GM18507 (cell line): ENCODE measurements at places on chromosomes 16 and 17.
A peak's percentile ranks its signal among the peaks of the same experiment; 100 is the strongest.

DNA sequence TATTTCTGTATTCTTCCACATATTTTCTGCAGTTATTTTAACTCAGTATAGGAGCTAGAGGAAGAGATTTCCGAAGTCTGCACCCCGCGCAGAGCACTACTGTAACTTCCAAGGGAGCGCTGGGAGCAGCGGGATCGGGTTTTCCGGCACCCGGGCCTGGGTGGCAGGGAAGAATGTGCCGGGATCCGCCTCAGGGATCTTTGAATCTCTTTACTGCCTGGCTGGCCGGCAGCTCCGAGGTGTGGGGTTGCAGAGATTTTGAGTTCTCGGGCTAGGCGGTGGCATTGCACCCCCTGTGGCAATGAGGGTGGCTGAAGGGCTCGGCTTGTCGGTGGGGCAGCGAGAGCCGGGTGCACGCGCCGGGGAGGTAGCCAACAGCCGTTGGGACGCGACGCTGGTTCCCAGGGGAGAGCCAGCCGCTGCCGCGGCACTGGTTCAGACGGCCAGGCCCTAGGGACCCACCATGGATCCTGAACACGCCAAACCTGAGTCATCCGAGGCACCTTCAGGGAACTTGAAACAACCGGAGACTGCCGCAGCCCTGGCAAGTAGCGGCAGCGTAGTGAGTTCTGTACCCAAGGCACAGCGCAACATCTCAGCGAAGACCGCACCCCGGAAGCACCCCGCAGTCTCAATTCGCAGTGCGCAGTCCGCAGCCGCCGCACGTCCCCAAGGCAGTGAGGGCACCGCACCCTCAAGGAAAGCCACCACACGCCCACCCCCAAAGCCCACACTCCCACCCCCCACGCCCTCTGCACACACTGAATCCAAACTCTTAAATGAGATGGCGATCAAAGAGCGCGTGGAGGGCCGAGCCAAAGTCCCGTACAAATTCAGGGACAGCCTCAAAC is at the start of gene CMTM1:
Gene CMTM1, plus strand, starts transcription at position 389 of the 851 bp plus-strand sequence. Its CDS starts 75 bp downstream, at position 464.
- no peak for DNase-seq

DNA sequence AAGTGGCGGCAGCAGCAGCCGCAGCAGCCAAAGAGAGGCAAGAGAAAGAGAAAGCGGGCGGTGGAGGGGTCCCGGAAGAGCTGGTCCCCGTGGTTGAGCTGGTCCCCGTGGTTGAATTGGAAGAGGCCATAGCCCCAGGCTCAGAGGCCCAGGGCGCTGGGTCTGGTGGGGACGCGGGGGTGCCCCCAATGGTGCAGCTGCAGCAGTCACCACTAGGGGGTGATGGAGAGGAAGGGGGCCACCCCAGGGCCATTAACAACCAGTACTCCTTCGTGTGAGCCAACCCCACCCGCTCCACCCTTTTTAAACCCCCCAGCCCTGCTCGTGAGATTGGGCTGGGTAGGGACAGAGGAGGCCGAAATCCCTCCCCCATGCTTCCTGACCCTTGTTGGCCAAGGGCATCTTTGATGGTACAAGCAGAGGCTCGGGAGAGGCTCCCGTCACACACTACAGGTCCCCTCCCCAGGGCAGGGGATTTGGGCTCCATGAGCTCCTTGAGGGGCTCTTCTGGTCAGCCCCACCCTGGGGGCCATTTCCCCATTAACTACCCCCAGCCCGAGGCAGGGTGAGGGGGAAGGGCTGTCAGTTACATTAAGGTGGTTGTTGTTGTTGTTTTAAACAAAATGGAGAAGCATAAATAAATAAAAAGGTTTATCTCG is 4.6 kb upstream of the ATP2A1 start:
- DNase-seq, result peak; percentile 64

GRCh38 chr16:30946671-30947540 is 2.0 kb upstream of the ORAI3 start:
- DNase-seq, result no peak

- DNase-seq, result no peak
These were observed 26.4 kb upstream of the ARL4D start for GRCh38 chr17:43372273-43372911.

DNA sequence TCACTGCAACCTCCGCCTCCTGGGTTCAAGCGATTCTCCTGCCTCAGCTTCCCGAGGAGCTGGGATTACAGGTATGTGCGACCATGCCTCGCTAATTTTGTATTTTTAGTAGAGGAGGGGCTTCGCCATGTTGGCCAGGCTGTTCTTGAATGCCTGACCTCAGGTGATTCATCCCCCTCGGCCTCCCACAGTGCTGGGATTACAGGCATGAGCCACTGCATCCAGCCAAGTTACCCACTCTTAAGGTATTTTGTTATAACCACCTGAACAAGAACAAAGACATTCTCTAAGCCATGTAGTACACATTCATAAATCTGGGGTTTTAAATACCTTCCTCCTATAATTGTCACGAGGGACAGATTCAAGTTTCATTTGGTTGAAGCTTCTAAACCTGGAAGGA is 12.3 kb upstream of the TMEM170A start:
- no peak for DNase-seq

GRCh38 chr17:57481910-57482391 is 225.6 kb downstream of the MSI2 start:
- DNase-seq, result no peak

DNA sequence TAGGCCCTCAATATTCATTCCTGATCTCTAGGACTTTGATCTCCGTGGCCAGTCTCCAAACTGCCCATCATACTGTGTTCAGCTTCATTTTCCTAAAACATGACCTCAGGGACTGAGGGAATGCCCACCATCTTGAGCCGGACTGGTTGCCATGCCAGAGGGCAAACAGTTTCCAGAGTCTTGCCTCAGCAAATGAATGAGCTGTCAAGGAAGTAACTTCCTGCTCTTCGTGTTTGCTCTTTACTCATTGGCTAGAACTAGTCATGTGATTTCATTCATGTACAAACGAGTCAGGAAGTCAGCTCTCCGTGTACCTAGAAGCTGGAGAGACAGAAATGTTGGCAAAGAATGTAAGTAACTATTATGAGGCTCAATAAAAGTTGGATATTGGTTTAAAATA is 50.2 kb downstream of the ANKFN1 start:
- no peak for DNase-seq

GRCh38 chr17:37079065-37079708 is 130.4 kb downstream of the AATF start:
- no peak for DNase-seq

DNA sequence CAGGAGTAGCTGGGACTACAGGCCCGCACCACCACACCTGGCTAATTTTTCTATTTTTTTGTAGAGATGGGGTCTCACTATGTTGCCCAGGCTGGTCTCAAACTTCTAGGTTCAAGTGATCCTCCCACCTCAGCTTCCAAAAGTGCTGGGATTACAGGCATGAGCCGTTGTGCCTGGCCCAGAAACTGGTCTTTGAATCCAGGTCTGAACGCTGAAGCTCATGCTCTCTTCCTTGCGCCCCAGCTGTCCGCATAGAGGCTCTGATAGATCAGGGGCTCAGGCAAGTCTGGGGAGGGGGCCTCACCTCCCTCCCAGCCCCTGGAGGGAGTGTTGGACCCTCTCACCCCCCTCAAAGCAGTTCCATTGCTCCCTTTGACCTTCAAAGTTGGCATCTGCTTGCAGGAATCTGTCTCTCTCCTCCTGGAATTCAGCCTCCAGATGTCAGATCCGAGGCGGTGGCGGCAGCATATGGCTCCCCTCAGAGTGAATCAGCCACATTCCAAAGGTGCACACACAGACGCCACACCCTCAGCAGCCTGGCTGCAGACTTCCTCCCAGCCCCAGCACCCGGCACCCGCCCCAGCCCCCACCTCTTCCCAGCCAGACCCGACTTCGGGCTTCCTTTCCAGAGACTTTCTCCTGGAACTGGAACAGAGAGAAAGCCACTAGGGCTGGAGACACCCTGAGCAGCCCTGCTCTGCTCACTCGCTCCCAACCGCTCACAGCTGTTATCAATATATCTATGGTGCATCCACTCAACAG is 16.9 kb upstream of the GLIS2 start:
- no peak for DNase-seq

DNA sequence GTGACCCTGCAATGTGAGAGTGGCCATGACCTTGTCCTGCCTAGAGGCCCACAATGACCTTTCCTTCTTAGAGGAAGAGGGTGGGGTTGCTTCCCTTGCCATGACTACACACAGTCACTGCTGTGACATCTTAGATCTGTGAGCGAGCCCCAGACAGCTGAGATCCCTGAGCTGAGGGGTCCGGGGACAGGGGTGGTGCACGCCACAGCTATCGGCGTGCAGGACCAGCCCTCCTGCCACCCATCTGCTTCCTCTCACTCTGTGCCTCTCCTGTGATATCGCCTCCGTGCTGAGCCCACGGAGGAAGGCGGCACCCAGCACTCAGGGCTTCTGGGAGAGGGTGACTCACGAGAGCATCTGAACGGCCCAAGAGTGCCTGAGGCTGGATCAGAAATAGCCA is 35.2 kb downstream of the KIAA0513 start:
- no peak for DNase-seq

GRCh38 chr16:67399218-67399733 is 6.0 kb upstream of the TPPP3 start:
- peak; percentile 58 for DNase-seq

DNA sequence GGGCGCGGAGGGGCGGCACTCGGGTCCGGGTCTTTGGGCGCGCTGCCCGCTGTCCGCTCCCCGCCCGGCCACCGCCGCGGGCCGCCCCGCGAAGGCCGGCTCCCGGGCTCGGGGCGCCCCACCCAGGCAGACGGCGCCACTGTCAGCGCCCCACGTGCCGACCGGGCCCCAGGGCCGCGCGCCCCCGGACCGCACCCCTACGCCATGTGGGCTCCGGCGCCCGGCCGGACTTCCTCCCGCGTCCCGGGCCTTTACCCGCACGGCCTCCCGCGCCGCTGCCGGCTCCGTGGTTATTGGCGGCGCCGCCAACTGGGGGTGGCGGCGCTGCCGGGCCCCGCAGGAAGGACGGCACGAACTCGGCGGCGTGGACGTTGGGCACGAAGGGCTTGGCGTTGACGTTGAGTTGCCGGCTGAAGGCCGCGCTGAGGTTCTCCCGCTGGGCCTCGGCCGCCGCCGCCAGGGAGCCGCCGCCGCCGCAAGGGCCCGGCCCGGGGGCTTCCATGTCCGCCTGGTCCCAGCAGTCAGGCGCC is 577 bp downstream of the GSPT1 start:
- DNase-seq, result no peak

- DNase-seq, result no peak
These were observed 33.9 kb downstream of the NOS2 start for GRCh38 chr17:27766438-27766837.

DNA sequence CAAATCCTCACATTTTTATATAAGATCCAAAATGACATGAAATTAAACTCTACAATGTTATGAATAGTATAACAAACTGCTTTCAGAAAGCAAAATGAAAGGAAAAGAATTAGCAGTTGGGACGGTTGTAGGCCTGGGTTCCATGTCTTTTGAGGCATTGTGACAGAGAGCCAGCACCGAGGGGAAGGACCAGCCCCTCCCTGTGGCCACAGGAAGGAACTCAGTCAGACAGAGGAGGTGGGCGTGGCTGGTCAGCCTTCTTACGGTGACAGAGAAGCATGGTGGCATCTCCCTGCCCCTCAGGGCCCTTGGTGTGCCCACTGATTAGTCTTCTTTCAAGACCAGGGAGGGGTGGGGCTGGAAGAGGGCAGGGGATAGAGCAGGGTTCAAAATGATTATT is 5.7 kb downstream of the ZNF319 start:
- no peak for DNase-seq

GRCh38 chr17:57920916-57921703 is 34.1 kb downstream of the CUEDC1 start:
- DNase-seq, result no peak

- DNase-seq, result no peak
These were observed 19.1 kb downstream of the PDP2 start for GRCh38 chr16:66899310-66899944.

DNA sequence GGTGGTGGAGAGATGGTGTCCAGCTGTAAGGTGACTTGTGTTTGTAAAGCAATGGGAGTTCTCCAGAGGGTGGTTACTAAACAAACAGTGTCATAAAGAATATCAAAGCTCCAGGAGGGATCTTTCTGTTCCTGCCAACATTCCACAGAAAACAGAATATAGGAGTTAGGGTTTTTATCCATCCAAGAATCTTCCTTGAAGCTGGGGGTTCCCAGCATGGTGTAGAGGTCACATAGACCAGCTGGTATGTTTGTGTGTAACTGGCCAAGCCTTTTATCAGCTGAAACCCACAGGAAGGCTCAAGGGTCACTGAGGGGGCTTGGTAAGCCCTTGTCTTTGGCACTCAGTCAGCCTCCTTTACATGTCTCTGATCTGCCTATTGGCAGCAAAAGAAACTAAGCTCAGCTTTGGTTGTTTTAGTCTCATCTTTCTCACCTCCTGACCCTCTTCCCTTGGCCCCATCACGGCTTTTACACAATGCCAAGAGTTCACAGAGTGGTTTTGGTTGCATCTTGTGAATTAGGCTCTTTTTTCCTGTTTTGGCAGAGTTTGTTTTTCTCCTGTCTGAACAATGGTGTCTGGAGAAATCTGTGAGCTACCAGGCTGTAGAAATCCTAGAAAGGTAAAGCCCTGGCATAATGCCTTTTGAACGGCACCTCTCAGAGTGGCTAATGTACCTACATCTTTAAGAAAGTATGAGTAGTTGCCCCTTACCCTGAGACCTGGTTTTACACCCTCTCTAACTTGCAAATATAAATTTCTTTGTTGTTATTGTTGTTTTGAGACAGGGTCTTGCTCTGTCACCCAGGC is 4.6 kb downstream of the CNTD1 start:
- DNase-seq, result no peak

DNA sequence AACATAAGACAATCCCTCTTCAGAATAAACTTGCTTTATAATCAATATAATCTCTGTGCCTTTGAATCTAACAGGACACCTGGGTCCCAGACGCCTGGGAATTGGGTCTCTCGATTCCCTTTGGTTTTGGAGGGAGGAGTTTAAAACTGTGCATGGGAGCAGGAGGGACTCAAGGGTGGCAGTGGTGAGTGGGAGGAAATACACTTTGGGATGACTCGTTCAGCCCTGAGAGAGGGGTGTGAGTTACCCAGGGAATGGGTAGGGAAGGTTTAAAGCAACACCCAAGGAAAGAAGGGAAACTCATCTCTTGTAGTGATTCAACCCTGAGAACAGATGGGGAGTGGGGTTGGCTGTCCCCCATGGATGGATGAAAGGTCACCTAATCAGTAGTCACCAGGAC is 1.6 kb downstream of the RANGRF start:
- DNase-seq, result no peak
